T-helper 2 cell (primary cell): ENCODE measurements at places on chromosomes 1 and 21.

DNA sequence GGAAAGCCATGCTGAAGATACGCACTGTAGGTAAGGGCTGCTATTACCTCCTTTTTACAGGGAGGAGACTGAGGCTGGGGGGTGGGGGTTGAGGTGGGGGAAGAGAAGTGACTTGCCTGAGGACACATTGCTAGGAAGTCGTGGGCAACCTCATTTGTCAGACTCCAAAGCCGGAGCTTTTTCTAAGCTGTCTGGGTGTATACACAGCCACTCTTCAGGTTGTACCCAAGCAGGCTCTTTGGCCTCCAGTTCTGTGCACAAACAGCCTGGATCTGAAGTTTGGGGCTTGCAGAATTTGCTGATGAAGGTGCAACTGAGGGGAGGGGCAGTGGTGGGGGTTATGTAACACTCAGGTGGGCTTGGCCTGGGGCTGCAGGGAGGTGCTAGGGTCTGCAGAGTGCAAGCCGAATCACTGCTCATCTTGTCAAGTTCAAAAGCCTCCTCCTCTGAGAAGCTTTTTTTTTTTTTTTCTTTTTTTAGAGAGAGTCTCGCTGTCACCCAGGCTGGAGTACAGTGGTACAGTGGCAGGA lies 16.9 kb downstream of the TINAGL1 start:
- no peak for DNase-seq

DNA sequence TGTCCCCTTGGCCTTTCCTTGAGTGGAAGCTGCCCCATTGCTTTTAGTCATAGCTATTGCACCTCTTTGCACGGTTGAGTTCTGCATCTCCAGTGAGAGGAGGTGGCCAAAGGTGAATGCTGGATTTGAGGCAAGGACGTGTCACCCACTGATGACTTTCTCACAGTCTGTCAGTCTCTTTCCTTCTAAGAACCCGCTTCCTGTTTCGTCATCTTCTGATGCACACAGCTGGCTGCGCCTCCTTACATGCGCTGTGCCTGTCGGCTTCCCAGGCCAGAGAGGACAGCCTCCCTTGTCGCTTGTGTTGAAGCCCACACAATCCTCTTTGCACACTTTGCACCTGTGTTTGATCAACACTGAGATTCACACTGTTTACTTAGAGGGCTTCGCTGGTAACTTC lies 41.8 kb upstream of the PWP2 start:
- peak; percentile 43 for DNase-seq

DNA sequence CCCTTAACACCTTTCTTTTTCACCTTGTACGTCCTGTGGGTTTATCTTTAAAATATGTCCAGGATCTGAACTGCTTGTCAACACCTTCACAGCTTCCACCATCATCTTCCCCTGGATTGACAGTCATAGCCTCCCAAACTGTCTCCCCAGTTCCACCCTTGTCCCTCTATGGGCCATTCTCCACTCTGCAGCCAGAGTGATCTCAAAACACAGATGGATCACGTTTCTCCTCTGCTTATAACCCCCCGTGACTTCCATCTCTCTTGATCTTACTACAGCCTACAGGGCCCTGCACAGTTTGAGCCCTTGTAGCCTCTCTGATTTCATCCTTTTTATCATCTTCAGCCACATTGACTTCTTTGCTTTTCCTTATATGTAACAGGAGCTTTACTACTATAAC lies 4.3 kb downstream of the INSRR start:
- DNase-seq = no peak

DNA sequence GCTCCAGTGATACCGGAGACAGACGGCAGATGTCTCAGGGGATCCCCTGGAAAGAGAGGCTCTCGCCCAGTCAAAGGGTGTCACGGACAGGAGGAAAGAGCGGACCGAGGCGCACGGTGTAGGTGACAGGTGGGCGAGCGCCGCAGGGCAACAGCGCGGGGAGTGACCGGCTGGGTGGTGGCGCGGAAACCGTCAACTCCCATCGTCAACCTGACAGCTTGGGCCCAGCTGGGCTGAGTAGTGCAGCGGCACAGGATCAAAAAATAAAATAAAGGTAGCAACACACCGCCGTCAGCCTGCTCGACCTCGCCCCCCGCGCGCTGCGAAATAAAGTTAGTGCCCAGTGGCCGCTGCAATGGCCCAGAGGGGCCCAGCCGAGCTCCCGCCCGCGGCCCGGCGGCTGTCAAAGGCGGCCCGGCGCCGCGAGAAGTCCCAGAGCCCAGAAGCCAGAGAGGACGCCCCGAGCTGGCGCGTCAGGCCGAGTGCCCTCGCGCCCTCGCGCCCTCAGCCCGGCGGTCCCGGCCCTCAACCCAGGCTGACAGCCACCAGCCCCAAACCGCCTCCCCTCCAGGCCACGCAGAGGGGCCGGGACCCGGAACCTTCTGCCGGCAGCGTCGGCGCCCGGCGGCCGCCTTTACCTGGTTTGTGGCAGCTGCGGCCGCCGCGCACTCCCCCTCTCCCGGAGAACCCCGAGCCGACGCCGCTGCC lies at the start of gene LYST:
Gene LYST (minus strand): TSS at position 702 of the 708 bp plus-strand sequence. CDS start 36,489 bp downstream, outside the sequence.
- peak; percentile 71 for DNase-seq

DNA sequence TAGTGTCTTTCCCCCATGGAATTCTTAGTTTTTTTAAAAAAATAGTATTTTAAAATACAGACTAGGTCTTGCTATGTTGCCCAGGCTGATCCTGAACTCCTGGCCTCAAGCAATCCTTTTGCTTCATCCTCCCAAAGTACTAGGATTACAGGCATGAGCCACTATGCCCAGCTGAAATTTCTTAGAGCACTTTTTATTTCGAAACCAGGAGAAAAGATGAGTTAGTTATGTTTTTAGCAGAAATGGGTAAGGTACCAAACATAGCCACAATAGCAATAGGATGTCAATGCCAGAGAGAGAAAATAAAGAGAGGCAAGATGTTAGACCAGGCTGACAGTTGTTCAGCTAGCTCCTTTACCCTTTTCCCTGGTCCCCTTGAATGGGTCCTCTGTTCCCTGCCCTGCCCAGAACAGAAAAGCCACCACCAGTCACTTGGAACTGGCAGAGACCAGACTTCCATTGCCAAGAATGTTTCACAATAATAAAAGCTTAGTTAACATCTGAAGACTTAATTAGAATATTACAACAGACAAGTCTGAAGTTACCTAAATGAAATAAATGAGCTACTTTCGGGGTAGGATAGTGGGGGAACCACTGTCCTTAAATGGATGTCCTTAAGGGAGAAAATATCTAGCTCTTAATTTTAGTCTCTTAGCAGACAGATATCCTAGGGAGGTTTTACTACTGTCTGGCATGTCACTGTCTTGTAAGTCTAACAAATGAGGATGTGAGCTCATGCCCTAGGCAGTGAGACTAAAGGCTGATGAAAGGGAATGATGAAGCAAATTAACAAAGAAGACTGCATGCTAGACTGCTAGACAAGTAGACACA lies 54.3 kb downstream of the ABL2 start:
- DNase-seq = no peak

GRCh38 chr1:11982010-11982392 lies 1.8 kb downstream of the MFN2 start:
- DNase-seq = no peak

DNA sequence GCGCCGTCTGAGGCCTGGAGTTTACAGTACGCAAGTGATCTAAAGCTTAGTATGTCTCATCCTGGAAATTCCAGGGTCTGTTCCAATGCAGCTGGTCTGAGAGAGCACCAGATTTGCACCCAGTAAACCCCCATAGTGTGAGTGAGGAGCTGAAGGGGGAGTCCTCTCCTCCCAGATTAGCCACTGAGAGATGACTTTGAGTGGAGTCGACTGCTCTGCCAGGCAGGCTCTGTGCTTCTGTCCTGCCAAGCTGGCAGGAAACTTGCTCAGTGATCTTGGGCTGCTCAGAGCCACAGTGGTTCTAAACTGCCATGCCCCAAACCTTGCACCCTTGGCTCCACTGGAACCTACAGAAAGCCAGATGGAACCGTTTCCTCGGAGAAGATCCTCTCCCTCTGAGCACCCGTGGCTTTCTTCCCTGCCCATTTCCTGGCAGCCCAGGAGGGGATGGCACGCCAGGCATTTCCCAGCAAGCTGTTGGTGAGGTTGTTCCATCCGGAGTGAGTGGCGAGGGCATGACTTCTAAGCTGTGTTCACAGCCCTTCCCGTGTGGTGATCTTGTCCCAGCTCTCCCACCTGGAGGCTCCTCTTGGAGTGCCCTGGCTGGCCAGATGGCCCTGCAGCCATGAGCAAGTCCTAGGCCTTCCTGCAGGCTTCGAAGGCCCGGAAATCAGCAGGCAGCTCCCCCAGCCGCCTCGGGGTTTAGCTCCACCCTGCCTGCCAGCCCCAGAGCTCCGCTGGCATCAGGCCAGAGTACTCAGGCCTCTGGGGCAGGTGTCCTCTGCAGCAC lies 125.9 kb upstream of the VAMP3 start:
- no peak for DNase-seq

DNA sequence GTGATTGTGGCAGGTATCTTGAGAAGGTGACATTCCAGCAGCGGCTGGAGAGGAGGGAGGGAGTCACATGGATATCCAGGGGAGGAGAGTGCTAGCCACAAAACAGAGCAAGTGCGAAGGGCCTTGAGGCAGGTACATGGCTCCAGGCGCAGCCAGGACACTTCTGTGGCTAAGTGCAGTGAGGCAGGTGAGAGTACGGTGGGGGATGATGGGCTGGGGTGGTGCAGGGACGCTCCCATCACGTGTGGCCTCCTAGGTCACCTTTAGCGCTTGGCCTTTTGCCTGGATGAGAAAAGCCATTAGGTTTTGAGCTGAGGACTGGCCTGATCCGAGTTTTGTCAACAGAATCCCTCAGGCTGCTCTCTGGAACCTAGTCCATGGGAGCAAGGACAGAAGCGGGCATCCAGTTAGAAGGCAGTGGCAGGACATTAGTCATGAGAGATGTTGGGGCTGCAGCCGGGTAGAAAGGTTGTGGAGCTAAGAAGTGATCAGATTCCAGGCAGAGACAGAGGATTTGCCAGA lies 31.6 kb downstream of the SMYD2 start:
- DNase-seq = no peak

DNA sequence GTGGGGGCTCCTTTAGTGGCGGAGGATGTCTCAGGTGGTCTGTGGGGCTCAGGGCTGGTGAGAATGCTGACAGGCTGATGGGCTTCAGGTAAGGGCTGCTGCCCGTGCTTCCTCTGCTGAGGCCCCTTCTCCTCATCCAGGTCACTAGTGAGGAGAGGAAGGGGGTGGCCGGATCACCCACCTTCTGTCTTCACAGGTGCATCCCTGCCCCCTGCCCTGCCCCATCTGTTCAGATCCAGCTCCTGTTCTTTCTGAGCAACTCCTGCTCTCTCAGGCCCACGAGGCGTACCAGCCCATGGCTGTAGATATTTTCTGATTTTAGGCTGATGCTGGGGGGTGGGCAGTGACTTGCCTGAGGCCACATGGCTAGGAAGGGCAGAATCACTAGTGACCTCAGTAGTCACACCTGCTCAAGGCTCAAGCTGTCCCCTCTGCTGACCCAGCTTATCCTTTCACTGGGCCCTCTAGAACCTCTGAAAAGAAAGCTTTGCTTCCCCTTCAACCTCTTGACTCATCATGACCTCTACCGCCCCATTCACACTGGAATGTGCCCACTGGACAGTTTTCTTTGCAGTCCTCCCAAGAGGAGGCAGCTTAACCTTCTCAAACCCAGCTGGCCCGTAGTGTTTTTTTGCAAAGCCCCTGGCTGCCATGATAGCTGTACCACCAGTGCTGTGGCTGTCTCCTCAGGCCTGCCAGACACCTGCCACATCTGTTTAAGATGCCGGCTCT lies 14.8 kb downstream of the DCST2 start:
- DNase-seq = no peak

DNA sequence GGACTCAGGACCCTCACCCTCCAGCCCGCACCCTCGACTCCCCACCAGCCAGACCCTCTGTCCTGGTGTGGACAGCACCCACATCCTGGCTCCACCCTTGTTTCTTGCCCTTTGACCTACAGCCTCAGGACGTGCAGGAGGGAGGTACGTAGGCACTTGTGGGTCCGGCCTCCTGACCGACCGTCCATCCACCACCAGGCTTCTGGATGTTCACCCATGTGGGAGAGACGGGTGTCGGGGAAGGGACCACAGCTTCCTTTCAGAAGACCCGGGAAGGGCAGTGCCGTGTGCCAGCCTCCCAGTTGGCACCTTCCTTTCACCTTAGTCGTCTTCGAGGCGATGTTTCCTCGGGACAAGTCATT lies 61.4 kb downstream of the PRKCZ start:
- DNase-seq = no peak

- no peak for DNase-seq
Measured at GRCh38 chr1:158058237-158058985, 65.0 kb downstream of the KIRREL1 start.

GRCh38 chr1:231724876-231725647 lies 98.5 kb downstream of the DISC1 start:
- no peak for DNase-seq

DNA sequence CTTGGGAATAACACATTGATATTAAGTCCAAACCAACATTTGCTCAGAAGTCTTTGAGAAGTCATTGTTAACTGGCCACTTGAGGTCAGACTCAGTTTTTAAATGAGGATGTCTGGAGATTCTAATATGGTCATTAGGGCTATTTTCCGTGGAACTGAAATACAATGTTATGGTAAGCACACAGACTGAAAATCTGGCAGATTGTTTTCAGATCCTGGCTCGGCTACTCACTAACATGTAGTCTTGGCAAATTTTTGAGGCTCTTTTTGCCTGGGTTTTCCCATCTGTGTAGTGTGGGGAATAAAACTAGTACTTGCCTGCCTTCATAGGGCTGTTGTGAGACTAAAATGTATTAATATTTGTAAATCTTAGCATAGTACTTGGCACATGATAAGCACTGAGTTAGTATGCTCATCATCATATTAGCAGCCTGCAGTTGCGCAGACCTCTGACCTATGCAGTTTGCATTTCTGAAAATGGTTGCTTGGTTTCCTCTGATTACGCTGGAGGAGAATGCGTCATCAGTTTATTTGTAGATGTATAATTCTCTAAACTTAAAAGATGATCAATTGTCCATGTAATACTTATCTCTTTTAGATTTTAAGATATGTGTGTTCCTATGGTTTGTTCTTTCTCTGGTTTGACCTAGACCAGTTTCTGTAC lies 100.8 kb downstream of the C1orf21 start:
- no peak for DNase-seq

DNA sequence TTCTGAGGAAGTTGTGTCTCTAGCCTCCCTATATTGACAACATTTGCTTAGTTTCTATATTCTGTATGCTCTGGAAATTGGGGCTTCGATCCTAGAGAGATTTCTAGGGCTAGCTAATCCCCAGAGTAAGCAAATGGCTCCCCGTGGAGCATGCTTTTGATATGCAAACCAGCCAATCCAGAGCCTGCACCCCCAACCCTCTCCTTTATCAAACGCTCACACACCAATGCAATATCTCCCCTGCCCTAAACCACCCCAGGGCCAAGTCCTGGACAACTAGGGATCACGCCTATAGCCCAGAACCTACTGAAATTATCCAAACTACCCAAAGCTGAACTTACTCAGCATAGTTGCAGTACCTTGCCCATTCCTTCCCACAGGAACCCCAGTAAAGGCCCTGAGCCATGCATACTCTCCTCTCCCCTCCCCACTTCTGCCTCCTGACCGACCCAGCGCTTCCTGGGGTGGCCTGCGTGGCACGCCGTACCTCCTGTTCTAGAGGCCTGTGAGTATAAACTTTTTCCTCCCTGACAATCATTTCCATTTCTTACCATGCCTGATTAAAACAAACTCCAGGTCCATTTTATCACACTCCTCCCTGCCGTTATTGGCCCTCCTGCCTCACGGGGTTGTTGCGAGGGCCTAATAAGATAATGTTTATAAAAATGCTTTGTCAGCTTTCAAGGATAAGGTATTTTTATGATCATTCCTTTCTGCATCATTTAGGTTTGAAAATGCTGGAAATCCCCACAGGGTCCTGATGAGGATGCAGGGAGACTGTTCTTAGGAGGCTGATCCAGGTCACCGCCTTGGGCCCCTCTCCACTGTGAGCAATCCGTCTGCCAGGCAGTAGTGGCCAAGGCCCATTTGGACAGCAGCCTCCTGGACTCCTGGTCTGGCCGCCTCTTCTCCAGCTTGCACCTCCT lies 102.7 kb downstream of the TENT5C start:
- no peak for DNase-seq
